ENCODE measurements at places on chromosomes 6 and 20.

DNA sequence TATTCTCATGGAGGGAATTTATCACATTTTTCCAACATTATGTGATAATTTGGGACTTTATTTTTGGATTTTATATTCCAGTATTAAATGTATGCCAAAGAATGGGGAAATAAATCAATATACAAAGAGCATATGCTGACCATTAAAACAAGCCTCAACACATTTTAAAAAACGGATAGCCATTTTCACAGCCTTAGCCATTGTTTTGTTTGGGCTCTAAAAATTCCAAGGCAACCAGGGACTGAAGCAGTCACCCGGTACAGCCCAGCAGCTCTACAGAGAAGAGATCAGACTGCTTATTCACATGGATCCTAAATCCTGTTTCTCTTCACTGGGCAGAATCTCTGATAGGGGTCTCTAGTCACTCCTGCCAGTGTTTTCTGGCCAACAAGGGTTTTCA lies 150.2 kb upstream of the OGFRL1 start:
- DNase-seq, result no peak

DNA sequence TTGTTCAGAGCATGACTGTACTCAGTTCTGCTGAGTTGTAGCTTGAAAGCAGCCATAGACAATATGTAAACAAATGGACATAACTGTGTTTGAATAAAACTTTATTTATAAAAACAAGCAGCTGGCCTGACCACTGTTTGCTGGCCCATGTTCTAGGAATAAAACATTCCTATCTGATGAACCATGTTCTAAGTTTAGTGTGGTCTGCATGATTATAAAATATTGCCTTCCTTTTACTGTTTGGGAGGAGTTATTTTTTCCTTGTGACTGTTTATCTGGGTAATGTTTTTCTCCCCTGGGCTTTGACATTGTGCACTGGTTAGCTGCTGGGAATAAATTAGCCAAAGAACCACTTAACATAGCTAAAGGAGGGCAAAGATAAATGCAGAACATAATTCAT lies 55.1 kb downstream of the CDS2 start:
- DNase-seq, result no peak

DNA sequence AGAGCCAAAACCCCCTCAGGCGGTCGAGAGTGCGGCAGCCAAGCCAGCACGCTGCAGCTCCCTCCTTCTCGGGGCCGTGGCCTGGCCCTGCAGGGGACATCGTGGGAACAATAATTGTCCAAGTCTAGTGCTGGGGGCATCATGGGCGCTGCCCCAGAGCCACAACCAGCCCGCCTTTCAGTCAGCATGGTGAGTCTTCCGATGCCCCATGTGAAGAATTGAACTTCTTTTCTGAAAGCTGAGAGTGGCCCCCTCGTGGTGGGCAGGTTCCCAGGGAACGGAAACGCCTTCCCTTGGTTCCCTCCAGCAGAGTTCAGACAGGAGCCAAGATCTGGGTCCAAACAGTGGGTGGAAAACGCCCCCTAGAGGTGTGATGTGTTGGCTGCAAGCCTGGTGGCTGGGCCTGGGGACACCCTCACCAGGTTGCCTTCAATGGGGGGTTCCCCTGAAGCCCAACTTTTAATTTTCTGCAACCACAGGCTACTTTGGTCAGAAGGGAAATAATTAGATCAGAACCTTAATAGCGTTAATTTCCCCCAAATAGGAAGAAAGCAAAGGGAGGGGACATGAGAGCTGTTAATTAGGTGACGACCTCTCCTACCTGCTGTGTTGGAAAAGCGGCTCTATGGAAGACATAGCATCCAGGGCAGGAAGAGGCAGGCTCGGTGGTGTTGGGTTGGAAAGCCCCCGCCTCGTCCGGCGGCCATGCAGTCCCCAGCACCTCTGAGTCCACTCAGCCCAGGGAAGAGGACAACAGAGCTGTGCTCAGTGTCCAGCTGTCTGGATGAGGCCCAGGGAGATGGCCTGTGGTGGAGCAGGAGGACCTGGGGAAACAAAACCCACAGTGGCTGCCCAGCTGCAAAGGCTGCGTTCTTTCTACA lies 4.7 kb upstream of the MRGBP start:
- DNase-seq, result peak; percentile 47

DNA sequence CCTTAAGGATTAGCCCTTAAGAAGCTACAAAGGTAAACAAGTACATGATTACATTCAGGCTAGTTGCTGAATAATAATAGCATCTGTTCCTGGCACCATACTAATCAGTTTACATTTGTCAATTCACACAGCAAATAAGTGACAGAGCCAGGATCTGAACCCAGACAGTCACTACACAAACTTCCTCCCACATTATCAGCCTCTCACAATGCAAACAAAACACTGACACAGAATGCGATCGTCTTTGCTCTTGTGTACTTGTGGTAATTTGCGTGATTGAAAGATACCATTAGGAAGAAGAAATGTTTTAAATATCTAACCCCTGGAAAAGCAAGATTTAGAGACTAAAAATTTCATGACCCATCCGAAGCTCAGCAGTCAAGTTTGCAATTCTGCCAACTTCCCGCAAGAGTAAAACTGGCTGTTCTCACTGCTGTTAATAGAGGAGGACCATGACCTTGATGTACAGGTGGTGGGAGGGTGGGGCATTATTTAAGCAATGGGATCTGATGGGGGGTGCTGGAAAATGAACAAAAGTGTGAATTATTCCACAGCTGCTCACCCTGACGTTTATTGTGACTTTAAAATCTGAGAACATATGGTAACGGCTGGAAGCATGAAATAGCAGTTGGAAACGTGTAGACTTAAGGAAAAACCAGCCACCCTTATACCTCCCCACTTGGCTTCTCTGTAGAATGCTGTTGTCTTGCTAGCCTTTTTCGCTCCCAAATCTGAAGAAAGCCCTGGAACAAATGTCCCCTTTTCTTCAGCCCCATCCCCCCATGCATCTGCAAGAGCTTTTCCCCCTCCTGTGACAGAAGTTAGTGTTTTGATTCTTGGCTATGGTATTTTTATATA lies 95.3 kb upstream of the ARMC2 start:
- no peak for DNase-seq

- DNase-seq, result no peak
Measured at GRCh38 chr6:113762641-113763040, 94.5 kb upstream of the MARCKS start.

DNA sequence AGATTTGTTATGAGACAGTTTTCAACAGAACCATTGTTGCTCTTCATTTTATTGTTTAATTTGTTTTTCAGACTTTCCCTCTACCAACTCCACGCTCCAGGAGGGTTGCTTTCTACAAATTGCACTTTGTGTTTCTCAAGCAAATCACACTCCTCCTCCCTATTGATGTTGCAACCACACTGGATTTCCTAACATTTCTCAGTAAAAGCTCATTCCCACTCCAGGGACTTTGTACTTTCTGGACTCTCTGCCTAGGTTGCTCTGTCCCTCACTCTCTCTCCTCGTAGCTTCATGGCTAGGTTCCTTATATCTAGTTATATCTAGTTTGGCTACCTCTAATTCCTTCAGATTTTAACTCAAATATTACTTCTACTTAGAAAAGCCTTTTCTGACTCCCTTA lies 20.3 kb downstream of the PGK2 start:
- no peak for DNase-seq

DNA sequence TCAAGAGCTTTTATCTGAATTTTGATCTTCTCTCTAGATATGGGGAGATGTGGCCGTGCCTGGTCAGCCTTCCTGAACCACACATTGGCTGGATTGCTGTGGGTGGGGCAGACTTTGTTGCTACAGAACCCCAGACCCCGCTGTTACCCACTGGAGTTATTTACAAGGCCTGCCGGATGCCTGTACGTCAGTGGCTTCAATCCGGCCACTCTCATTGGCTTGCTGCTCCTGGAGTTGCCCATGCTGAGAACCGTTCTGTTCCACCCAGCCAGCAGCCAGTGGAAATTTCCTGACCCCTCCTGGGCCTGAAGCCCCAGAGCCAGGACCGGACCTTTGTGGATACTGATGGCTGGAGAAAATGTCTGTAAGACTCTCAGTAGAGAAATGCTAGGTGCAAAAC lies 101.9 kb downstream of the TFAP2C start:
- DNase-seq, result peak; percentile 53

DNA sequence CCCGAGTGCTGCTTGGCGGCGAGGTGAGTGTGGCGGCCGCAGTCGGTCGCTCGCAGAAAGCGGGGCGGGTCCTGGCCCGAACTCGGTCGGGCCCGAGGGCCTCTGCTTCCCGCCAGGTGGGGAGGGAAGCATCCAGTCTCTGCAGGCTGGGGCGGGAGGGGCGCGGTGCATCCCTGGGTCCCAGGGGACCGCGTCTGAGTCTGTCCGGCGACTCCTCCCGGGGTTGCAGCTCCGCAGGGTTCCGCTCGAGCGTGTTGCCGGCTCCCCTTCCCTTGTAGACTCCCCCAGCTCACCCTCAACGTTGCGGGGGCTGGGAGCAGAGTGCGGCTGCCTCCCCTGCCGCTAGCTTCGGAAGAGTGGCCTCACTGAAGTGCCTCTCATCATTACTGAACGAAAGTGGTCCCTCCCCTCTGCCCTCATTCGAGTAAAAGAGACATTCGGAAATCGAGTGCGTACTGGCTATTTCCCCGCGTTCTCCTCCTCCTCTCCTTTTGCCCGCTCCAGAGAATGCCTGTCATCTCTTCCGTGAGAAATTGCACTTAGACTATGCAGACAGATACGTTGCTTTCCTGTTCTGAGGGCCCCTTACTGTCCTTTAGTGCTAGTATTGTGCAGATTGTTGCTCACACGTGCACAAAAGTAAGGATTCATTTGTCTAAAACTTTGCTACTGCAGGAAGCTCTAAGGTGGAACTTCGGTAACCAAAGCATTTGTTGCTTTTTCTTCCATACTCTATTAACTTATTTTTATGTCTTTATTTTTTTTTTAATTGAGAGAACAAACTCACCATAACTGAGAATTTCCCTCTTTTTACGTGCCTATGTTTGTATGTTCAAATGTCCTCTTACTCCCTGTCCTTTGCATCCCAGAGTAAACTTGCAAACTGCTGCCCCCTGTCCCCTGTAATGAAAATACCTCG lies 751 bp downstream of the MAP3K4 start:
- DNase-seq, result peak; percentile 3

DNA sequence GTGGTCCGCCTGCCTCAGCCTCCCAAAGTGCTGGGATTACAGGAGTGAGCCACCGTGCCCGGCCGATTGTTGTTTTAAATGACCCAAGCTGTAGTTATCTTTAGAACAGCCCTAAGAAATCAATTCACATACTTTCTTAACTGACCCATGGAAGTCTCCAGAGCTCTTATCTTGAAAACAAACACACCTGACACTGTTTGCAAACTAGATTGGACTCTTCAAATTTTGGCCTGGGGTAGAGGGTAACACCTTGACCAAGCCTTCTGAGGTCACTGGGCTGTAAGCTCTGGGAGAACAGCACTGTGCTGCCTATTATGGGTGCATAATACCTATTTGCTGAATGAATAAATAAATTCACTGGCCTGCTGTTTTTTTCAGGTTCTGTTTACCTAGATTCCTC lies 190.6 kb downstream of the AIG1 start:
- DNase-seq, result no peak

Data from cerebellar nuclear complex (tissue), 1 donor.